NCI-H2171 treated with DMSO at 0.1 percent for 48 hours (cell line): ENCODE measurements at places on chromosomes 1 and 21.

DNA sequence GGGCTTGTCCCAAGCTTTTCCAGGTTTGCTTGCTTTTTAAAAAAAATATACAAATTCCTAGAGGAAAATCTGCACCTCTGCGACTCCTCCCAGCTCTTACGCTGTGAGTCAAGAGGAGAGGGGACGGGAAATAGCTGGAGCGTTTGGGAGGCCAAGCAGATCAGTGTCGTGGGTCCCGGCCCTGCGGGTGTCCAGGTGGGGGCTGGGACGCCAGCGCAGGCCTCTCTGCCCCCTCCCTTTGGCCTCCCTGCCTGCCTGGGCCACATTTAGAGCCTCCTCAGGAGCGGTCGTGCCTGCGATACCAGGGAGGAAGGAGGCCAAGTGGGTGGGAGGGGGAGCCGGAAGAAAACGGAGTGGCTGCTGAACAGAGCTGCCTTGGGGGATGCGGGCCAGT lies 9.0 kb downstream of the WNT4 start:
- DNase-seq = no peak

GRCh38 chr21:46036696-46037330 lies 55.2 kb downstream of the COL6A1 start:
- DNase-seq = no peak

DNA sequence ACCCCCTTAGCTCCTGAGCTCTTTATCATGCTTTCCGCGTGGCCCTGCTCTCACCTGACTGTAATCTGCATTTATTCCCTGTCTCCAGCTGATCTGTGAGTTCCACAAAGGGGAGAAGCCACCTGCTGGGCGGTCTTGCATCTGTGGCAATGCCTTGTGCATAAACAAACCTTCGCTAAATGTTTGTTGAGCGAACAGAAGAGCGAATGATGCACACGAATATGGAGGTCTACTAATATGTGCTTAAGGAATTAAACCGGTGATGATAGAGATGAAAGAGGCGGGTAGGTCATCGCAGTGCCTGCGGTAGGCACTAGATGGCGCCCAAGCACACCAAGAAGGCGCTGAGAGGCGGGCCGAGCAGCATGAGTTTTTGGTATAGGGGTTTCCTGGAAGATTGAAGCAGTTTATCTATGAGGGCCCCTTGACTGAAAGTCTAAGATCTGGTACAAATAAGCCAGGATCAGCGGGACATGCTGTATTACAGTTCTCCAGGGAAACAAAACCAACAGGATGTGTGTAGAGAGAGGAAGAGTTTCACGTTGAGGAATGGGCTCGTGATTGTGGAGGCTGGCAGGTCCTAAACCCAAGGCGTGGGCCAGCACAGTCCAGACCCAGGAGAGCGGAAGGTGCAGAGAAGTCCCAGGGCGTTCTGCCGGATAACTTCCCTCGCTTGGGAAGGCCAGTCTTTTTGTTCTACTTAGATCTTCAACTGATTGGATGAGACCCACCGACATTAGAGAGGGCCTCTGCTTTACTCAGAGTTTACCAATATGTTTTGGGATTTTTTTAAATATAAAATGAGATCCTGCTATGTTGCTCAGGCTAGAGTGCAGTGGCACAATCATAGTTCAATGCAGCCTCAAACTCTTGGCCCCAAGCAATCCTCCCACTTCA lies 34.7 kb downstream of the TOMM20 start:
- peak; percentile 75 for DNase-seq

DNA sequence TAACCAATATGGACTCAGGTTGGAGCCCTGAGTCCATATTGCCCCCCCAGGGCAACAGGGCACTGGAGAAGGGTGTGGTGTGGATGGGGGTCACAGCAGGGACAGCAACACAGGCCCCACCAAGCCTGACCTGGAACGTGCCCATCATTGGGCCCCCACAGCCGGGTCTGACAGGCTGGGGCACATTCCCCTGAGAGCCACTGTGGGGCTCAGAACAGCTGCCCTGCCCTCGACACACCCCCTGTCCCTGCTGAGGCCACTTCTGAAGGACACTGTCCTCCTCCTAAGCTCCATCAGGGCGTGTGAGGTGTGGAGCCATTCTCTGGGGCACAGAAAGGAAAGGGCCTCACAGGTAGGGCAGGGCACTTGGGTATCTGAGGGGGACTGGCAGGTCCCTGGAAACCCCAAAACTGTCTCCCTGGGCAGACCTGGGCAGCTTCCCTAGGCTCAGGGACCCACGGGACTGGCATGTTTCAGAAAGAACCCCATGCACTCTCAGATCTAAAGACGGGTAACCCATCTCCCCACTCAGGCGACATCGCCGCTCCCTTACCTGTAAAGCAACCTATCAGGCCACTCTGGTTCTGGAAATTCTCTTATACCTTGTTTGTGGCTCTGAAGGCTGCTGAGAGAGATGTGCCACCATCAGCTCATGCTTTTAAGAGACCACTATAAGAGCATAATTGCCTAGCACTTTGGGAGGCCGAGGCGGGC lies 95.5 kb downstream of the DMRTB1 start:
- DNase-seq = no peak

DNA sequence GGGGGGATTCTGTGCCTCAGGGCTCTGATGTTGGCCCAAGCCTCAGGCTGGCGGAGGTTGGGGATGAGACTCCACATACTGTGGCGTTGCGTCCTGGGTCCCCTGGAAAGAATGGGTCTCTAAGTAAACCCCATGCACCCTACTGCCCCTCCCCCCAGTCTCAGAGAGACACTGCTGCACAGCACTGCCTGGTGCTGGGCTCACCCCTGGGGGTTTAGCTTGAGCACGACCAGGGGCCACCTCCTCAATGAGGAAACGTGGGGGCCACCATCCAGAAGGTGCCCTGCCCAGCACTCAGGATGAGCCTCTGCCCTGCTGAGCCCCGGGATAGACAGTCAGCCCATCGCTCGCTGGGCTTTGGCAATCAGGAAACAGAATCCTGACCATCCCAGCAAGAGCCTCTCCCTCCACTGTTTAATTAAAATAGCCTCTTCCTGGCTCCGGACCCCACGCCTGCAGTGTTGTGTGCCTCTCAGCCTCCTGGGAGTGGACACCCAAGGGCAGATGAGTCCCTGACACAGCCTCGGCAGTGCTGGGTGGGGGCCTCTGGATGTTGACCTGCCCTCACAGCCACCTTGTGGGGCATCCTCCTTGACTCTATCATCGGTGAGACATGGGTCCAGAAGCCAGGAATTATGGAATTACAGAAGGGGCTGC lies 3.5 kb upstream of the KRTAP10-4 start:
- no peak for DNase-seq

DNA sequence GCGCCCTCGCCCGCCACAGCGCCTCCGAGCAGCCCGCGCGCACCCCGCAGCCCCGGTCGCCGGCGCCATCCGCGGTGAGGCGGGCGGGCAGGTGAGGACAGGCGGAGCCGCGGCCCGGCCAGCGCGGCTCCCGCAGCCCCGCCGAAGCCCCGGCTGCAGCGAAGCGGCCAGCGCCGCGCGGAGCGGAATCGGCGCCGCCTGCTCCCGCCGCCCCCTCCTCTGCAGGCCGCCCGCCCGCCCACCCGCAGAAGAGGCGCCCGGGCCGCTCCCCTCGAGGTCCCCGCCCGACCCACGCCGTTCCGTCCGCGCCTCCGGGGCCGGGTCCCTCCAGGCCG lies 1.3 kb downstream of the PRDM16 start:
- DNase-seq = no peak

- DNase-seq = no peak
Observed at GRCh38 chr1:29812408-29813135, 576.2 kb downstream of the PTPRU start.

- peak; percentile 56 for DNase-seq
Observed at GRCh38 chr1:149962039-149962647, 25.5 kb upstream of the MTMR11 start.

- DNase-seq = no peak
Observed at GRCh38 chr1:46458190-46458589, 31.4 kb upstream of the DMBX1 start.

DNA sequence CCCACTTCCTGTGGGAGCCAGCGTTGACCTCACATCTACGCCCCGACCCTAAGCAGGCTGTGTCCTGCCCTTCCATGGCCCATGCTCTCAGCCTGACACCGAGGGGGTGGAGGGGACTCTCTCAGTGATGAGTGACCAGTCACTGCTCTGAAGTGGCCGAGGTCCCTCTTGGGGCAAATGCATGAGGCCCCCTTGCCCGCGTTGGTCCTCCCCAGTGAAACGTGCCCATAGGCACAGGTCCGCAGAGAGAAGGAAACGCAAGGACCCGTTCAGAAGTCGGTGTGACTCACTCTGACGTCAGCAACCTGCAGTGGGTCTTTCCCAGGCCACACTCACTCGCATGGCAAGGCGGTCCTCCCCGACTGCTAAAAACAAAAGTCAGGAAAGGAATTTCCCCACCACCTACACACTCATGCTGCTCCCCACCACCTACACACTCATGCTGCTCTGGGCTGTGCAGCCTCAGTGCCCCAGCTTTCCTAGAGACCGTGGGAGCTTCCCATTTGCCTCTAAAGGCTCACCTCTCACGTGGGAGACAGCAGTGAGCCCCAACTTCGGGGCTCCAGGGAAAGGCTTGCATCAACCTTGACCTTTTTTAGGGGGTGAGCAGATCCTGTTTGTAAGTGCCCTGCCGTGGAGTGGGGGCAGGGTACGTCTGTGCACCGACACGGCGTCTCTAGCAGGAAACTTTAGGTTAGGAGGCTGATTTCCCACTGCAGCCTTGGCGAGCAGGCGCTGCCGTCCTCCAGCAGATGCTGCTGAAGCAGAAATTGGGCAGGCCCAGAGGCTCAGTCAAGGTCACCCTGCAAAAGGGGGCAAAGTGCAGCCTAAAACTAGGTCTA lies 11.4 kb downstream of the UBASH3A start:
- DNase-seq = no peak

- DNase-seq = no peak
Observed at GRCh38 chr1:22584001-22584562, 20.8 kb downstream of the EPHA8 start.

DNA sequence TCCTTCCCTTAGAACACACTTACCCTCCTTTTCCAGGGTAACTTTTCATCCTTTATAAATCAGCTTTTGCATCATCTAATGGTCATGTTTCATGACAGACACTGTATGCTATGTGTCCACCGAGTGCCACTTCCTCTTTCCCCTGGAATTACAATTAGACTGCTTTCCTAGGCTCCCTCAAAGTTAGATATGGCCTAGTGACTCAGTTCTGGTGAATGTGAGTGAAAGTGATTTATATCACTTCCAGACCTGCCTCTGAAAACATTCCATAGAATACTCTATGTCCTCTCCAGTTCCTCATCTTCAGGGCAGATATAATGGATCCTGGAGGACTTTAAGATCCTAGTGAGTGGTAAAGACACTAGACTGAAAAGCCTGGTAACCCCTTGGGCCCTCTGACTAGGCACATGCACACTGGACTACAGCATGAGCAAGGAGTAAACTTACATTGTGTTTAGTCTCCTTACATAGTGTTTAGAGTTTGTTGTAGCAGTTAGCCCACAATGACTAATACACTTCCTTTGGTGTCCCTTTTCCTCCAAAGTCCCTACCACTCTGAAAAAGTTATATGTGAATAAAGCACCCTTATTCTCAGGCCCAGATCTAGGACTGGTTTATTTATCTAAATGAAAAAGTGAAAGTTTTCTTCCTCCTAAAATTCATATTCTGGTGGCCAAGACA lies 59.3 kb downstream of the GPR88 start:
- no peak for DNase-seq

GRCh38 chr1:40599926-40600325 lies 65.6 kb downstream of the RIMS3 start:
- DNase-seq = no peak

GRCh38 chr1:85179522-85179921 lies 21.3 kb downstream of the SYDE2 start:
- no peak for DNase-seq

- DNase-seq = peak; percentile 79
Observed at GRCh38 chr1:82388679-82389078, 587.9 kb downstream of the ADGRL2 start.

DNA sequence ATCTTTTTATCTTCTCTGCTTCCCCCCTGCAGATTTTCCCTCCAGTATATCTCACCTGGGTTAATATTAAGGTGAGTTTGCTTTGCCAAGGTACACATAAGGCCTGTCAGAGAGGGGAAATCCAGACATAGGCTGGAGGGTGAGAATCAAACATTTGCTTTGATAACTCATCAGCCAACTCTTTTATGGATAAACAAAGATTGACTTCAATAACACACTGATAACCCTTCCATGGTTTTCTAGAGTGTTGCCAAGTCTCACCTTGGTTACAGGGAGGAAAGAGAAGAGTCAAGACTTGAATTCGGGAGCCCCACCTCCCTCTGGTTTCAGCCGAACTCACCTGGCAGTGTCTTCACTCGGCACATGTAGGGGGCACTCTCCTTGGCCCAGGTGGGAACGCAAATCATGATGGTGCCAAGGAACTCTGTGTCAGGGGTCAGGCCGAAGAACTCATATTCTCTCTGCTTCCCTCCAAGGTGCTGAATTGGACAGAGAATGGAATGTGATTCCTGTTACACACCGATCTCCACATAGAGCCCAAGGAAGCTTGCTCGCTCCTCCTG lies 15.1 kb downstream of the IL22RA1 start:
- no peak for DNase-seq

- DNase-seq = no peak
Observed at GRCh38 chr1:159079525-159079924, 3.0 kb upstream of the AIM2 start.

DNA sequence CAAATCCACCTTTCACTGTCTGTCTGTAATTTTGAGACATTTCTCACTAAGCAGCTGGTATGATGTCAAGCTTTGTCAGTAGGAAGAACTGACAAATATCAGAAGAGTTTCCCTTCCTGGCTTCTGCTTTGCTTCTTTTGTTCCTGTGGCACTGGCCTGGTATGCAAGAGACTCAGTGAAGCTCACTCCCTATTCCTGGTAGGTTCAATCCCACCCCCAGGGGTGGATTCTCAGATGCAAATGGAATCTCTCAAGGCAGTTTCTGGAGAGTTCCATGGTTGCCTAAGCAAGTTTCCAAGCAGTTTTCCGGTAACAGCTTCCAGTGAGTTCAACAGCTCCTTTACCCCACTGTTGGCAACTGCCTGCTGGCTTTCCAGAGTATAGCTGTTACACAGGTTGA lies 683.4 kb downstream of the PTPRC start:
- DNase-seq = no peak

DNA sequence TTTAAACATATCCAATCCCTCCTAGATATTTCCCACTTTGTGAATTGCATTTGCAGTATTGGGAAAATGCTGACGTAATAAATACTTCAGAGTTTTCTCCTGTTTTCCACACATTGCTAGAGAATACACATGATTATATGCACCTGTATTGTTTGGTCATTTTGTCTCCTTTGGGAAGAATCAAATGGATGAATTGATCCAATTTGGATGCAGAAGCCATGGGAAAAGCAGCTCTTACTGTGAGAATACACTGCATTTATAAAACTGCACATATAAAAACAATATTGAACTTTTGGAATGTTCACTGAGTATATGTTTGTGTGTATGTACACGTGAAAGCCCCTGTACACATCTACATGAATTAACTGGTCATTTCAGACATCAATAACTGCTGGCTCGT lies 306.6 kb upstream of the LYPLAL1 start:
- no peak for DNase-seq
